ENCODE measurements at places on chromosomes 11 and 22.

DNA sequence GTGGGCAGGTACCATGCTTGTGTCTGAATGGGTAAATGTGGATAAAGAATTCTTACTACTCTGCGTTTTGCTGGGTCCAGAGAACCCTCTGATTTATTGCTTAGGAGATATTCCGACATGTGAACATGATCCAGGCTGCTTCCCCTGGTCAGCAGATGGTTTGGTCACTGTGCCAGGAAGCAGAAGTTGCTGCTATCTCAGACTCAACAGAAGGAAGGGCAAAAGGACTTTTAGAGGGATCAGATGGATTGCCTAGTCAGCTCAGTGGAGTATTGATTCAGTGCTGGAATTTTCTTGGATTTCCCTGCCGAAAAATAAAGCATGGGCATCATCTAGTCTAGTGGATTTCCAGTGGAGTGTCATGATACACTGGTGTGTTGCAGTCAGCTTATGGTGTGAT is 440.1 kb downstream of the NTM start:
- no peak for DNase-seq

DNA sequence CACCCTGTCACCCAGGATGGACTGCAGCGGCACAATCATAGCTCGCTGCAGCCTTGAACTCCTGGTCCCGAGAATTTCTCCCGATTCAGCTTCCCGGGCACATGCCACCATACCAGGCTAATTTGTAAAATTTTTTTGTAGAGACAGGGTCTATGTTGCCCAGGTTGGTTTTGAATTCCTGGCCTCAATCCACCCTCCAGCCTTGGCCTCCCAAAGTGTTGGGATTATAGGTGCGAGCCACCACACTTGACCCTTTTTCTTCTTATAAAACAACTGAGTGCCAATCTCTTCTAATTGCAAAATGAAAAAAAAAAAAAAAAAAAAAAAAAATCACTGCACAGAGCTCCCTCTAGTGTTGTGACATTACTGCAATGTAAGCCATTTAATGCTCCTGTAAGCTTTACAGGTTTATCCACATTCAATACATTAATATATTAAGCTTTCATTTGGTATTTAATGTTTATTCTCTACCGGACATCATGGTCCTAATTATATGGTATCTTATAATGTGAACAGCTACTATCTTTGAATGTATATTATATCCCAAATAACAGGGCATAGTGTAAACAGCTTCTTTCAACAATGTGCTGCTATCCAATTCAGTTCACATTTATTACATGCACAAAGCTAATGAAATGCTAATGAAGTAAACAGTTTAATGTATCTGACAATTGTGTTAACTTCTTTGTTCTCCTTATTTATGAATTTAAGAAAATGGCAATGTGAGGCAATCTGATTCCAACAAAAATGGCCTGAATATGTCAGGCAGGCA is 44.6 kb downstream of the COPB1 start:
- DNase-seq = no peak

DNA sequence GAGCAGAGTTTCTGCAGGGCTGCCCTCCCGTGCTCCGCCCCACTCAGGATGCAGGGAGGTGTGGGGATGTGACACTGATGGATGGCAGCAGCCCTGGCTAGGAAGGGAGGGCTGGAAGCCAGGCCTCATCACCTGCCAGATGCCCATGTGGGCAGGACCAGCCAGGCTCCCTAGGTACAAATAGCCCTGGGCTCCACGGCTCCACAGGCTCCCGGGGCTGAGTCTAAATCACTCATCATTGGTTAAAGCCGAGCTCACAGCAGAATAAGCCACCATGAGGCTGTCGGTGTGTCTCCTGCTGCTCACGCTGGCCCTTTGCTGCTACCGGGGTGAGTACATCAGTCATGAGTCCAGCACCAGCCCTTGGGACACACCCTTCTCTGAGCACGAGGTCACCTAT is at the start of gene SCGB1D1:
Gene SCGB1D1, plus strand, starts transcription at position 206 of the 400 bp plus-strand sequence. Its CDS starts 69 bp downstream, at position 275.
- no peak for DNase-seq

DNA sequence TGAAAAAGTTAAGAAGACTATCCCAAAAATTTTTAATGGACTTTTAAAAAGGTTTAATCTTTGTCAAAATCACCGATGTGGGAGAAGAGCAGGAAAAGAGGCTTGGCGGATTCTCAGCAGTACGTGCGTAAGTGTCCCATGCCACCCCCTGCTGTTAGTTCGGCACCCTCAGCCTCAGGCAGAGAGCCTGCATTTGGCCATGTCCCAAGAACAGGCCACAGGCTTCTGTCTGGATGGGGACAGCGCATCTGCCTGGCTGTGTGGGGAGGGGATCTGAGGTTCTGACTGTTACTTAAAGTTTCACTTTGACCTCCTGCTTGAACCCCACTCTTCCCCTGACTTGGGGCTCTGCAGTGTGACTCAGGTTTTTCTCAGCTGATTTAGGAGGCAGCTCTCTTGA is 35.3 kb downstream of the EXT2 start:
- DNase-seq = no peak

DNA sequence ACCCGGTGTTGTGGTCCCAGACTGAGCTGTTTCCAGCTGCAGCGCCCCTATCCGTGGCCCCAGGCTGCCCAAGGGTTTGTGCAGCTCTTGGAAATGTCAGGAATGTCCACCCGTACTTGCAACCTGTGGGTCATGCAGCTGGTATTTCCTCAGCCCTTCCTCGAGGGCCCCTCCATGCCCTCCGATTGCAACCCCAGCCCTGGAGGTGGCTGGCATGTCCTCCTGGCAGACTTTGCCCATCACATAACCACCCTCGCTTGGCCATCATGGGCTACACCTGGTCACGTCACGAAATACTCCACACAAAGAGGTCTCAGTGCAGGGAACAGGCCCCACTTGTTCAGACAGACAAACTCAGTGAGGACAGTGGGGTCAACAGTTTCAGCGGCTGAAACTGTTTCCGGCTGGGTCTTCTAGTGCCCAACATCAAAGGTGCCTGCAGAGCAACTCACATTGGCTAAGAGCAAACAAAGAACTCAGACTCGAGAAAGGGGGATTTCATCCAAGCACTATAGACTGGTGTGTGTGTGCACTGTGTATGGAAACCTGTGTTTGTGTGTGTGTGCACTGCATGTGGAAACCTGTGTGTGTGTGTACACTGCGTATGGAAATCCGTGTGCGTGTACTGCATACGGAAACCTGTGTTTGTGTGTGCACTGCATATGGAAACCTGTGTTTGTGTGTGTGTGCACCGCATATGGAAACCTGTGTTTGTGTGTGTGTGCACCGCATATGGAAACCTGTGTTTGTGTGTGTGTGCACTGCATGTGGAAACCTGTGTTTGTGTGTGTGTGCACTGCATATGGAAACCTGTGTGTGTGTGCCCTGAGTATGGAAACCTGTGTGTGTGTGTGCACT is 72.8 kb upstream of the CCND1 start:
- DNase-seq = no peak

DNA sequence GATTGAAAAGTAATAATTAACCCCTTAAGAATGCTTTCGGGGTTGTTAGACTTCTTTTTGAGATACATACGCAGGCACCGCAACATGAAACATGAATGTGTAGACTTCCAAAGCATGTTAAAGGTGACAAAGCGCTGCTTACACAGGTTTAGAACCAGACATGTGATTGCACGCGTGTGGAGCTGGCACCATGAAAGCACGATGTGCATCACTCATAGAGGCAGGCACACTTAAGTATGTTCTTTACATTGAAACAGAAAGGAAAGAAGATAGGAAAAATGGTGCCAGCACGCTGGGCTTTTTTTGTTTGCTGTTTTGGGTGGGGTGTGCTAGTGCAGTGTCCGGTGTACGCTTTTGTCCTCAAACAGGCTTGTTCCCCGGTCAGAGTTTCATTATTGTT is 83.6 kb upstream of the PPARA start:
- DNase-seq = no peak

- no peak for DNase-seq
Measured at GRCh38 chr11:47599902-47600301, 5.7 kb upstream of the C1QTNF4 start.

DNA sequence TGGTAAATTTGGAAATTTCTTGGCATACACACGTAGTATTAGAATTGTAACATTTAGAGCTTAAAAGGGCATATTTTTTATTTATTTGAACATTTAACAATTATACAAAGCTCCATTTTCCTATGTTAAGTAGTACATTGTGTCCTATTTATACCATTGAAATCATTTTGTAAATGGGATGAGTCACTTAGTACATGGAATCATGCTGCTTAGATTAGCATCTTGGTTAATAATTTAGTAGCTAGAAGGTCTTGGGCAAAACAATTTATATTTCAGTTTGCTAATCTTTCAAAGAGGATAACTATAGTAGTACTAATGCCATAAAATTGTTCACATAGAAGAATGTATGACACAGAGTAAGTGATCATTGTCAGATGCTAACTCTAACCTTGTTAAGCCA is 450.1 kb upstream of the LUZP2 start:
- no peak for DNase-seq

GRCh38 chr22:36362932-36363331 is 24.8 kb downstream of the MYH9 start:
- DNase-seq = no peak
